ENCODE measurements at places on chromosomes 6 and 20.

DNA sequence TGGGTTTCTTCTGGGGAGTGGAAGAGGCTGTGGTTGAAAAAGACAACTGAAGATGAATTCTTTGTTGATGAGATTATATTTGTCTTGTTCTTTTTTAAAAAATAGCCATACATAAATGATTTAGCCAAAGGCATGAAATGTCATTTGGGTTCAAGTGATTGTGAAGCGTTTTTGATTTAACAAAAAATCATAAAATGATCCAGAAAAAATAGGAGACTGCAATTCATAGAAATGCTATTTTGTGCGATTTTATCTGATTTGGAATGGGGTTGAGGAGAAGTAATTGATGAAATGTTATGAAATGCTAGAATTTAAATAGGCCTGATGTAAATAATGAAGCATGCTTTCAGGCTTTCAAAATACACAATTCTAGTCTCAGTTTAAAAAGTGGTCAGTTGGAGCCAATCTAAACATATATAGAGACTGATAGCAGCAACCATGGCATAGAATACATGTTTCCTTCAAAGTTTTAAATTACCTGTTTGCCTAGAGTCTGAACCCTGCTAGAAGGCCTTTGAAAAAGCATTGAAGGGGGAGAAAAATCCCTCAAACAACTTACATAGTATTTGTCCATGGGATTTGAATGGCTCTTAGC lies 21.8 kb downstream of the PFDN4 start:
- no peak for DNase-seq

GRCh38 chr6:29559524-29560287 lies at the start of gene UBD:
TSS of gene UBD (minus strand) at chr6:29559732. CDS start at chr6:29559701, 31 bp downstream.
- DNase-seq, result peak; percentile 38

DNA sequence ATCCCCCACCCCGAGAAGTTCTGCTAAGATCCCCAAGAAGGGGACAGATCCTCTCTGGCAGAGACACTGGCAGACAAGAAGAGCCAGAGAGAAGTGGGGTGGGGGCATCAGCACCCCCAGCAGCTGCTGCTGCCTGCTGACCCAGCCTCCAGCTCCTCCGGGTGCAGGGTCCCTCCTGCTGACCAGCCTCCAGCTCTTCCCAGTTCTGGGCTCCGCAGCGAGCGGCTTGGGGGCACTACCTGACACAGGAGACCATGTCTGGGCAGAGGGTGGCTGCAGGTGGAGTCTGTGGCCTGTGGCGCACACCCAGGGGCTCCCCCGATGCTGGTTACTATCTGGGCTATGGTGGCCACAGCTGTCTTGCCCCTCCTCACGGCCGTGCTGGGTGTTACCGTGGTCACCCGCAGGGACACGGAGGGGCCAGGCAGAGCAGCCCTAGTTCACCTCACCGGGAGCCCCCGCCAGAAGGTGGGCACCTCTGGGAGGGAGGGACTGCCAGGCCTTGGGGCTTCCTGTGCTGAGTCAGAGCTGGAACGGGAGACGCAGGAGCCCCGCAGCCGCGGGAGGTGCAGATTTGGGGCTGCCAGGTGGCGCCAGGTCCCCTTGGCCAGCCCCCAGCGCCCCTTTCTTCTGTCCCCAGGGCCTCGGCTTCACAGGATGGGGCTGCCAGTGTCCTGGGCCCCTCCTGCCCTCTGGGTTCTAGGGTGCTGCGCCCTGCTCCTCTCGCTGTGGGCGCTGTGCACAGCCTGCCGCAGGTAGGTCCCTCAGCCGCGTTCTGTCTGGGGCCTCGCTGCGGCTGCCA lies 630 bp downstream of the LIME1 start:
- no peak for DNase-seq

DNA sequence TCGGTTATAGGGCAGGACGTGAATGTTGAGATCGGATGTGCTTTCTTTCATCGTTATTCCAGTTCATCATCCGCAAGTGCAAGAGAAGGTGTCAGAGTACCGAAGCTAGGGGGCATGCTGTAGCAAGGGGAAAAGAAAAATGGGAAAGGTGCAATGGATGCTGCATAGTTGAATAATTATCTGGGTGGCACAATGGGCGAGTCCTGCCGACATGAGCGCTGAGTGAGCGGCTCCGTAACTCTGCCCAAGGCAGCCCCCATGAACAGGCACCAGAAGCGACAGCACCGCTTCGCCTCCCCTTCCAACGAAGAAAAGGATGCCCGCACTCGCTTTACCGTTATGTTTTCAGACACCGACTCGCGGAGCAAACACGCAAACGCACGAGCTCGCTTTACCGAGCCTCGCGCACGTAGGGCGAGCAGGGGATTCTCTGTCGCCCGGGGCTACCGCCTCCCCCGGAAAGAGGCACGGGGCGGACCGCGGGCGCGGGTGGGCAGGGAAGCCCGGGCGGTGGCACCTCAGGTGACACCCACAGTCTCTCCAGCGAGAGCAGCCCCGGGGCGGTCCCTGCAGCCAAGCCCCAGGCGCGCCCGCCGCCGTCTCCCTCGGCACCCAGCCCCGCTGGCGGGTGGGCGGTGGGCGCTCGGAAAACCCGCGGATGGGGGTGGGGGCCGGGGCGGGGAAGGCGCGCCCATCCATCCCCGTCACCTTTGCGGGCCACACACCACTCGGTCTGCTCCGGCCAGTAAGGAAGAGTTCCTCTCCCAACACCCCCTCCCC lies 654 bp downstream of the WASF1 start:
- DNase-seq, result peak; percentile 55

- DNase-seq, result peak; percentile 98
These were observed 5.4 kb downstream of the NPBWR2 start for GRCh38 chr20:64101731-64102621.

- no peak for DNase-seq
These were observed 923 bp downstream of the GMDS start for GRCh38 chr6:2244261-2245102.
